RCC 7860 (cell line): ENCODE measurements at places on chromosomes 5 and 9.

DNA sequence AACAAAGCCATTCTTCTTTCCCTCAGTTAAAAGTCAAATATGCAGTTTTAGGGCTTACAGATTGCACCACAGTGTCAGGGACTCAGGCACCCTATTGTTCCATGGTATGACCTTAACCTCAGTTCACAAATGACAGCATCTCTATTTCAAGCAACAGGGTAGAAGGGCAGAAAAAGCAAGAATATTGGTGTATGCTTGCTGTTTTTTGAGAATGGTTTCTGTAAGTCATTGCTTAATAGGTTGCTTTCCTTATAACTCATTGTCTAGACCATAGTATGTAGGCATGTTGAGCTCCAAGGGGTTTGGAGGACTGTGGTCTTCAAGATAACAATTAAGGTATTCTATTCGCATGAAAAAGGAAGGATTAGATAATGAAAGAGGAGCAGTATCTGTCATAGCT lies 183.5 kb upstream of the EDIL3 start:
- DNase-seq = no peak

- DNase-seq = no peak
These were observed 218.3 kb upstream of the IER5L start for GRCh38 chr9:129396365-129396708.

DNA sequence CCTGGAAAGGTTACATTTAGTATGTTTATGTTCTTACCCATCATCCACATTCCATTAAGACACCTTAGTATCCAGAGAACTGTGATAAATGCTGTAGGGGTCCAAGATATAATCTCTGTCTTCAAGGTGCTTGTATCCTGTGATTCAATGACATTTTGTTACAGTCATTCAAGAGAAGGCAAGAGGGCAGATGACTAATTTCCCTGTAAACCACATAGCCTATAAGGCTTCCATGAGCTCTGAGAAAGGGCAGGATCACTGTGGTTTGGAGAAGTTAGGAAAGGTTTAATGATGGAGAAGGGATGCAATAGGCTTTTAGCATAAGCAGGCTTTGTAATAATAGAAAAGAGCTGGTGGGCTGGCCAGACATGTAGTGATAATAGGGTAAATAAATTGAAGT lies 40.0 kb downstream of the PAPPA start:
- peak; percentile 90 for DNase-seq

GRCh38 chr9:98860871-98861293 lies 53.4 kb downstream of the GALNT12 start:
- DNase-seq = peak; percentile 17

DNA sequence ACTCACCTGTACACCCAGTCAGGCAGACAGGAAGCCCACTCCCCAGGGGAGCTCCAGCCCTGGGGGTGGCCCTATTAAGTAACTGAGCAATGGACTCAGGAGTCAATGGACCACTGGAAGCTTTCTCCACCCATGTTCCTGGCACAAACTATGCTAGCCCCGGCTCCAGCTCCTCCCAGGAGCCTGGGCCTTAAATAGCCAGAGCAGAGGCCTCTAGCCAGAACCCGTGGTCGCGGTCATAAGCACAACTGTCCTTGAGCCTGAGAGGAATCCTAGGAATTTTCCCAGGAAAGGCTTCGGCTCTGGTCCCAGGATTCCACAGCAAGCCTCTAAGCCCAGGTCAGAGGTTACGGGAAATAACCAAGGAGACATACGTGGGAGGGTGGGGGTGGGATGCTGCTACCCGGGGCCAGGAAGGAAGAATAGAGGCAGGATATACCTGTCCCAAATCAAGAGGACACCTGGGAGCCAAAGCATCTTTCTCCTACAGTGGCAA lies 5.5 kb downstream of the SEPTIN8 start:
- peak; percentile 63 for DNase-seq

- no peak for DNase-seq
These were observed 20.9 kb downstream of the IPPK start for GRCh38 chr9:92649007-92649406.

GRCh38 chr5:14177634-14178033 lies 34.5 kb downstream of the TRIO start:
- no peak for DNase-seq

DNA sequence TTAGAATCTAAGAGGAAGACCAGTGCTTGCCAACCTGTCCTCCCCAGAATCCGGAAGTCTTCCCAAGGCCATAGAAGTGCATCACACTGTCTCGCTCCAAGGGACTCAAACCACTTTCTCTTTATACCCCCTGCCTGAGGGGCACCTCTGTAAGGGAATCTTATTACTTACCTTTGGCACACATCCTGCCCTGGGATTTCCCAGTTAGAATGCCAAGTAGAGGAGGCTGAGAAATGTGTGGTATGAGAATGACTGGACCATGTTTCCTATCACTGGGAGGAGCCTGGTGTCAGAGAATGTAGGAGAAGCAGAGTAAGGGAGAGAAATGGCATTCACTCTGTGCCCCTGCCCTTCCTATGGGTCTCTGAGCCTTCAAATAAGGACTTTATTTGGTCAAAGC lies 85.8 kb downstream of the AOPEP start:
- DNase-seq = peak; percentile 82

- DNase-seq = no peak
These were observed 420.1 kb downstream of the MTRR start for GRCh38 chr5:8288897-8289516.

DNA sequence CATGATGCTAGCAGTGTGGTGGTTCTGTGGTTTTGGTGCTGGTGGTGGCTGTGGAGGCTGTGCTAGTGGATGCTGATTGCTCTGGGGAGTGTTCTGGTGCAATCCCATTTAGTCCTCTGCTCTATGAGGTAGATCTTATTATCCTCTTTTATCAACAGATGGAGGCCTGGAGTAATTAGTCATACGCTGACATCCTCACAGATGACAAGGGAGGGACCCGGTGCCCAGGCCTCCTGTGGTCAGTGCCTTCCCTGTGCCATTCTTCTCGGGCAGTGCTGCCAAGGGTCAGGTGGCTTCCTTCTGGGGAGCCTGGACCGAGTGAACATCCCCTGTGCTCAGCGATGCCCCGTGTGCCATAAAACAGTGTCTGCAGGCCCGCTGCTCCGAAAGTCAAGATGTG lies 74.5 kb downstream of the COL5A1 start:
- peak; percentile 55 for DNase-seq

GRCh38 chr5:146877178-146877681 lies 1.3 kb downstream of the PPP2R2B start:
- no peak for DNase-seq

- DNase-seq = no peak
These were observed 89.3 kb upstream of the IL12B start for GRCh38 chr5:159419576-159419975.

DNA sequence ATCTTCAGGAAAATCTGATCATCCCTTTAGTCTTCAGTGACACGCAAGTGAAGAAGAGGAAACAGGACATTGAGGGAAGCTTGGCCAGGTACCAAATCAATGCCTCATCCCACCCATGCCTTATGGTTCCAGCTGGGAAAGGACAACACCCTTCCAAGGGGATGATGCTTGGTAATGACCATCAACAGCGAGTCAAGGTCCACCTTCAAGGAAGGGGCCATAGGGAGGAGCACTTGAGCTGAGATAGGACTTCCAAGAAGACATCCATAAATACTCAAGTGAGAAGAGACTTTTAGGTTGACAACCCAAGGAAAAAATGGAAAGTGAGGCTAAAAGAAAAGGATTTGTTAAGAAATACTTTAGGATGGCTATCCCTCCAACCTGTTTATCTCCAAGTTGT lies 27.1 kb upstream of the GAS1 start:
- DNase-seq = no peak

DNA sequence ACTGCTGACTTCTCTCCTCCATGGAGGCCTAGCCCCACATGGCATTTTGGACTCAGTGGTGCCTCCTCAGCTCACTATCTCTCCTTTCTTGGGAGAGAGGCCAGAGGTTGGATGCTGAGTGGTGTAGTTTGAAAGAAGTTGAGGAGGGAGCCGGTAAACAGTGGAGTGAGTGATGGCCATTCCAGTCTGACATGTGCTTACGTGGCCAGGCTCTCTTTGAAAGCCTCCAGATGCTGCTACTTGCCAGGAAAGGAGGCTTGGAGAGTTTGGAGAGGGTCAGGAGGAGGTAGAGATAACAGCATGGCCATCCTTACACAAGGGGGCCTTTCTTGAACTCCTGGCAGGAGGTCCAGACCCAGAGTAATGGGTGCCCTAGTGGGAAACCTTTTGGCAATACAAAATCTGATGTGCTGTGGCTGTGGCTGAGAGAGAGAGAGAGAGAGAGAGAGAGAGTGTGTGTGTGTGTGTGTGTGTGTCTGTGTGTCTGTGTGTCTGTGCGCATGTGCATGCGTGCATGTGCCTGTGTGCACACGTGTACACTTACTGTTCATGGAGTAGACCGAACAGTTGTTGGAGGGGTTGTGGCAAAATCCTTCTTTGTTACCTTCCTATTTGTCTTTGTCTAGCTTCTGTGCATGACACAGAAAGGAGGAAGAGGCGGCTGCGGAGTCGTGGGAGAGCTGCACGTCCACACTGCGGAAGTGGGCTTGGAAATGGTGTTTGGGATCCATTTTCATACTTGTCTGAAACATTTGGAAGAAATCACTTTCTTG lies 37.8 kb downstream of the RALGPS1 start:
- no peak for DNase-seq

- no peak for DNase-seq
These were observed 72.4 kb downstream of the KIAA0825 start for GRCh38 chr5:94545870-94546625.

DNA sequence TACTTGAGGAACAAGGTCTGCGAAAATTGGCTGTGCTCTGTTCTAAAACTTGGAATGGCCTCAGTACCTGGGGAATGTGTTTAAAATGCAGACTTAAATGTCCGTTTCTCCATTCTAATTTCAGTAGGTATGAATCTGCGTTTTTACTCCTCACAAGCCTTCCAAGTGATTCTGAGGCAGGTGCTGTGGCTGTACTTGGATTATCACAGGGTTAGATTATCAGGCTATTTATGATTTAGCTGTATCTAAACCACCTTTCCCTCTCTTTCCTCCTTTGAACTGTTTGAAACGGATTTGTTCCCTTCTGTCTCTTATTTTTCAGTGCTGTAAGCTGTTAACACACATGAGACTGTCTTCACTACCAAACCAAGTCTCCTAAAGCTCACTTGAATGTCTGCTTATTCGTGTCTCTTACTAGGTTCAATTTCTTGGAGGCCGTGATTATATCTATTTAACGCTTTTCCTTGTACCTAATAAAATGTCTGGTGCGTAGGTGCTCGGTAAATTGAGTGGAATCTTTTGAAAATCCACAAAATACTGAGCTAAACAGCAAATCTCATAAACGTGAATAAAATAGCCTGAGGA lies 714 bp upstream of the CETN3 start:
- DNase-seq = no peak

DNA sequence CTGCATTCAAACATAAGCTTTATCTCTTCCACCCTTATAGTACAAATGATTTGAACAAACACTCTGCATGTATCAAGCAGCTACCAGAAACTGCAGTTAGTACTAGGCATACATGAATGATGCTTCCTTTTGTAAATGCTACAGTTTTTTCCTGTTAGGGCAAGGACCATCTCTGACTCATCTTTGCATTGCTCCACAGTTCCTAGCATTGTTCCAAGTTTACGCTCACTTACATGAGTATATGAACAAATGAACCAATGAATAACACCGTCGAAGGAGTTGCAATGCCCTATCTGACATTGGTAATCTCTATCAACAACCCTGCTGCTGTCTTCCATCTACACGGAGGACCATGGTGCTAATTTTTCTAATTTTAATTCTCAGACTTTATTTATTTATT lies 2.1 kb upstream of the ALDH7A1 start:
- no peak for DNase-seq

DNA sequence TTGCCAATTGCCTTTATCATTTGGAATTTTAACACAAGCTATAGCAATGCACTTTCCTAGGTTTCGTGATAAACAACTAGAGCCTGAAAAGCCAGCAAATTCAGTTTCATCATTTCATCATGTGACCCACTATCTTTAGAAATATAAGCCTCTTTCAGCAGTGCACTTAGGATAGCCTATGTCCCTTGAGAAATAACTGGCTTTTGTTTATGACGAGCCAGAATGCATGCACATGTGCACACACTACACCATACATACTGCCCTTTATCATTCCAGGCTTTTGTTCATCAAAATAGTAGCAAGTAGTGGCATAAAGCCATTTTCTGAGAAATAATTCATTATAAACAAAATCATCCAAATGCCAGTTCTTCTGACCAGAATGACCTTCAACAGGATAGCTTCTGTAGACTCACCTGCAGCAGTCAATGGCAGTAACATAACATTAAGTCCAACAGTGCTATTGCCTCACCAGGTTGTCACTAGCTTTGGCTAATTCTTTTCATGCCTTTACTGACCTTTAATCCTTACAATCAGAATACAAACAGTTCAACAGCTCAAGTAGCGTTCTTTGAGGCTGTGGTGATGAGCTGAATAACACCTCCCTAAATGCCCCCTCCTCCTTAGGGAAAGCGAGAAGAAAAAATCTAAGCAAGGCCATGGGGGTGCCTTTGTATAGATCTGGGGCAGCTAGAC lies 132.3 kb upstream of the SMARCA2 start:
- no peak for DNase-seq

- DNase-seq = peak; percentile 29
These were observed 132.9 kb upstream of the ACO1 start for GRCh38 chr9:32251539-32251938.

GRCh38 chr9:86176468-86176867 lies 77.1 kb upstream of the GOLM1 start:
- DNase-seq = no peak
